ENCODE measurements at places on chromosomes 2 and 18.

GRCh38 chr18:58032233-58032632 lies 11.8 kb upstream of the NEDD4L start:
- no peak for DNase-seq

GRCh38 chr2:74333896-74334586 lies 9.2 kb downstream of the SLC4A5 start:
- no peak for DNase-seq

DNA sequence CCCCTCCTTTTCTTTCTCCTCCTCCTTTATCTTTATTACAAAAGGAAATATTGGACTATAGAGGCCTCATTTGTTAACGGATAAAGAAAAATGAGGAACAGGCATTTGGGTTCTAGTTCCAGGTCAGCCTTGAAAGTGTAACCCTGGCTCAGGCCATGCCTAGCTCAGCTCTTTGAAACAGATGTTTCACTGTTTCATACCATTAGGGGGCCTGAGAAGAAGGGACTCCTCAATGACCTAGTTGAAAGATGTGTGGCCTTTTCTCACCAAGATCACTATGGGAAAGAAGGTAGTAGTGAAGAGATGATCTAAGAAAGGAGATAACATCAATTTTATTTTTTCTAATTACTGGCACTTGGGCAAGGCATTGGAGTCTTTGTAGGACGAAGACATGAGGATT lies 952.7 kb downstream of the SLC4A3 start:
- no peak for DNase-seq

DNA sequence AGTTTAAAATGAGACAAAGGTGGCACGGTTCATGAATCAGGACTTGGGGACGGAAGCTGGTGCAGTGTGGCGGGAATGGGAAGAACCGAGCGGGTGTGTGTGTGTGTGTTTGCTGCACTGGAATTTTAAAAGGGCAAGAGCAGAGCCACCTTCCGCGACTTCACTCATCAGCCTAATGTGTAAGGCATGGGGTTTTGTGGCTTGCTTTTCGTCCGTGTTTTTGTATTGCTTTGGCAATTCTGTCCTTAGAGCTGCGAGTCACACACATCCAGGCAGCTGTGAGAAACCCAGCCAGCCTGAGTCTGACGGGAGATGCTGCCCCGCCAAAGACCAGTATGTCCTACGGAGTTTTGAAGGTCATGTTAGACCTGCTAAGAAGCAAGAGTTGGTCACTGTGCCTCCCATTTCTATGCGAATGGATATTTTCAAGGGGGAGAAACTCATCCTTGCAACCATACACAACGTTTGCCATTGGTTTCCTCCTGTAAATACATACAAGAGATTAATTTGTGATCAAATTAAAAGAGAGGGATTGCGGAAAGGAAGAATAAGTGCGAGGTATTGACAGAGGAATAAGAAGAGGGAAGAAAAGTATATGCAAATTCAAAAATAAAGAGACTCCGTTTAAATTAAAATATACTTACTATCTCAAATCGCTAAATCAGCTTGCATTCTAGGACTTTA lies 665 bp upstream of the CACNB4 start:
- no peak for DNase-seq

- DNase-seq: no peak
Measured at GRCh38 chr2:202116691-202117090, 43.6 kb downstream of the KIAA2012 start.

DNA sequence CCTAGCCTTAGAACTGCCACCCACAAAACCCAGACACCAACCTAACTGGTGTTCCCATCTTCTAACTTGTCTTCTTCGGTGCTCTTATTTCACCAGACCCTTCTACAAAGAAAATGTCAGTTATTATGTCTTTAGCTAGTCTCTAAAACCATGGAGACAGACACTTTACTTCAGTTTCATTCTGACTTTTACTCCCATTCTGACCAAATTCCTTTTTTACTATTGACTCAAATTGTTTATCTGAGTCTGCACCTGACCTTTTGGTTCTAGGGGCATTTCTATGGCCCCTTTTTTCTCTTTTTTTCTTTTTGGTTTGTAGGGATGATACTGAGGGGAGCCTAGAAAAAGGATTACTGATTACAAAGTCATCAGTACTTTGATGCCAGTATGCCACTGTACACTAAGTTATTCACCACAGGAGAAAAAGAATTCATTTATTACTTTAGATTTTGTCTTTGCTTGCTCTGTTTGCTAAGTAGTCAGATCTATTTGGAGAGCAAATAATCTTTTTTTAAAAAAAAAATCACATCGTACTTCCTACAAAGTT lies 6.8 kb upstream of the SLC1A4 start:
- no peak for DNase-seq

GRCh38 chr2:196433116-196433515 lies 206.4 kb upstream of the CCDC150 start:
- DNase-seq: no peak

DNA sequence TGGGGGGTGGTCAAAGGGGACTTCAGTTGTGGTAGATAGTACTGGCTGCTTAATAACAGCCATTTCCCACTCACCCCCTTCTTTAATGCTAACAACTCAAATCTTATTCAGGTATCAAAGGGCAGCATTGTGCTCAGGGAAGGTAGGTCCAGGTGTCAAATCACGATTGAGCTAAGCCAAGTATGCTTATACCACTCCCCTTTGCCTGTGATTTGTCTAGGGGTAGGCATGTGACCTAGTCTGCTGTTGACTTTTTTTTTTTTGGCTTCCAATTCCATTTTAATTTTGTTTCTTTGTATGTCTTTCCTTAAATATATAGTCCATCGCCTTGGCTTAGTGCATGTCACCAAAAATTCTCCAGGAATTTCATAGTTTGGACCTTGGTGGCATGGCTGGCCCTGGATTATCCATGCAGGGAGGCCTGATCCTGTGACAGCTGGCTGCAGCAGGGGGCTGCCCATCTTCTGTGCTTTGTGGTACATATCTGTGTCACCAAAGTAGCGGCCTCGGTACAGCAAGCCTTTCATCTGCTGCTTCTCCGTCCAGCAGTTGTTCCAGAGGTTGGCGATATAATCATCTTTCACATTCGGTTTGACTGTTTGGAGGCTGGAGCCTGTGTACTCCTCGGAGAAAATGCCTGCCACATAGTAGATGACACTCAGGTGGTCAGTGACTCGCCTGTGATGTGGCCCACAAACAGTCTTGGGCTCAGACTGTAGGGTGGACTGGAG lies 68.1 kb upstream of the SPRED2 start:
- no peak for DNase-seq

GRCh38 chr2:231781798-231782726 lies 980 bp upstream of the PDE6D start:
- no peak for DNase-seq

DNA sequence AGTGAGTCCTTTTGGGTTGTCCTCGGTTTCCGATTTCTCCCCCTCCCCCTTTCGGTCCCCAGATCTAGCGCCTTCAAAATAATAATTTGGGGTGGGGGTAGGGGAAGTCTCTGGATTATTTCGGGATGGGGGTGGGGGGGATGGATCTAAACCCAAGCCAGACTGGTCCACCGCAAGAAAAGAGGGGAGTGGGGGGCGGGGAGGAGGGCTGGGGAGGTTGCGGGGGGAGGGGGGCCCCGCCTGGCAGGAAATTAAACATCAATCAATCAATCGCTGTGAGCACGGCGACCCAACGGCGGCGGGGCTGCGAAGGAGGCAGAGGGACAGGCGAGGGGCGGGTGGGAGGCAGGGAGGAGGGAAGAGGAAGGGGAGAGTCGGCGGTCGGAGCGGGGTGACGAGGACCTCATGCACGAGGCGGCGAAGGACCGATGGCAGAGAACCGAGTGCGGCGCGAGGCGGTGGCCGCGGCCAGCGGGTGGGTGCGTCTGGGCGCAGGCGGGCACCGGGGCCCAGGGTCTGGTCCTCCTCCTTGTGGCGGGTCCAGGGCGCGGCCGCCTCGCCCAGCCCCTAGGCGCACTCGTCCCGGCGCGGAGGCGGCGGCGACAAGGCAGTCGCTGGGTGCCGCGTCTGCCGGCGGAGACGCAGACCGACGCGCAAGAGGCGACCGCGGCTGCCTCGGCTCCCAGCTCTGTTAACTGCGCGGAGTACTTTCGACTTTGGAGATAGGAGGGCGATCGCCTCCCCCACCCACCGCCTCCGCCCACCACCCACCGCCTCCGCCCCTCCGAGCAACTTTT lies 468 bp upstream of the SATB2 start:
- DNase-seq: no peak

- no peak for DNase-seq
Measured at GRCh38 chr2:16160281-16161084, 220.1 kb downstream of the MYCN start.

DNA sequence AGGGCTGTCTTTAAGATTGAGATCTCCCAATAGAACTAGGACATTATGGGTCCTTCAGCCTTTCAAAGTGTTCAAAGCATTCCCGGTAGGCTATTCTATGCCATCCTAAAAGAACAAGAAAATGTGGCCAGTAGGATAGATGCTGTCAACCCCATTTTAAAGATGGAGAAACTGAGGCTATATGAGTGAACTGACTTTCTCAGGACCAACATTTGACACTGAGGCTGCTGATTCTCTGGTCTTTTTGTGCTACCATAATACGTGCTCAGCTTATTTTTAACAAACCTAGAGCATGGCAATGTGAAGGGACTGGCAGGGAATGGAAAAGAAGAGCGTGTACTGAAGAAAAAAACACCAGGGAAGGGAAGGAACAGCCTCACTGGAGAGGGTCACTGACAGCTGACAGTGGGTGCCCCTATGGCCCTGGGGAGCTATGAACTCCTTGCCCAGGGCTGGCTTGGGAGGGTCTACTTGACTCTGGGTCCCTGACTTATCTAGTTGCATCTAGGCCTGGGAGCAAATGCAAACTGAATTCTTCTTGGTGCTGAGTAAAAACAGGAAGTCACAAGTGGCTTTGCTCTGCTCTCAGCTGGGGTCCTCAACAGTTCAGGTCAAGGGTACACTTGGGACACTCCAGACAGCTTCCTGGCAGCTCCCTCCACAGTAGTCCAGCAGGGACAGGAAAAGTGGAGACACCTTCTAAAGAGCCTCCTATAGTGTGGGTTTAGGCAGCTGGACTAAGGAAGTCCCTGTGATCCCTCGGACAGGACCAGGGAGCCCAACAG lies 2.3 kb downstream of the CYRIA start:
- peak; percentile 41 for DNase-seq

DNA sequence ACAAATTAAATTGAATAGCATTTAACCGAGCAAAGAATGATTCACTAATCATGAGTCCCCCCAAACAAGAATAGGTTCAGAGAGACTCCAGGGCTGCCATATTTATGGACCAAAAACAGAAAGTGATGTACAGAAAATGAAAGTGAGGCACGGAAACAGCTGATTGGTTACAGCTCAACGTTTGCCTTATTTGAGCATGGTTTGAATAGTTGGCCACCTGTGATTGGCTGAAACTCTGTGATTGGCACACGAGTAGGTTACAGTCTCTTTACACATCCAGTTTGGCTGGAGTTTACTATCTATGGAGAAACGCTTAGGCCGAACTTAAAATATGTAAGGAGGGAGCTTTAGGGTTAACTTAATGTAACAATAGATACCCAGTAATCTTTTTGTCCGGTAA lies 27.0 kb upstream of the DPYSL5 start:
- DNase-seq: no peak

- no peak for DNase-seq
Measured at GRCh38 chr18:1014509-1014908, 109.8 kb downstream of the ADCYAP1 start.

GRCh38 chr2:73414696-73415095 lies 29.1 kb downstream of the ALMS1 start:
- no peak for DNase-seq

- no peak for DNase-seq
Measured at GRCh38 chr2:240588669-240589068, 2.1 kb downstream of the CAPN10 start.

GRCh38 chr18:421247-422155 lies 79.0 kb downstream of the COLEC12 start:
- DNase-seq: no peak

DNA sequence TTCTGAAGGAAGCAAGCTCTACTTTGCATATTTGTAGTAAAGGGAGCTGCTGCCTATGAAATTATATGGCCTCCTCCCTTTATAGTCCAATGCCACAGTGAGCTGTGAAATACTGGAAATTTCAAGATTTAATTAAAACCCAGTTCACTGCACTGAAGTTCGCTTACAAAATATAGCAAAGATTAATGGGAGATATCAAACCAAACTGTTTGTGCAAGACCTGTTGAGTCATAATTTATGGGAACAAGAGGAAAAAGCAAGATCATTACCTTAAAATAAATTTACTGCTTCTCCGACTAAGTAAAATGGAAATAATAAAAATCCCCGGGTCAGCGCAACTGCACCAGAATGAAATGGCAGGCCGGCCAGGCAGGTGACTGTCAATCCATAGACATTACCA lies 215.5 kb upstream of the RAB6C start:
- DNase-seq: no peak

GRCh38 chr2:222959358-222959757 lies 92.6 kb upstream of the KCNE4 start:
- DNase-seq: no peak

GRCh38 chr18:43846299-43846698 lies 569.0 kb upstream of the SYT4 start:
- no peak for DNase-seq

DNA sequence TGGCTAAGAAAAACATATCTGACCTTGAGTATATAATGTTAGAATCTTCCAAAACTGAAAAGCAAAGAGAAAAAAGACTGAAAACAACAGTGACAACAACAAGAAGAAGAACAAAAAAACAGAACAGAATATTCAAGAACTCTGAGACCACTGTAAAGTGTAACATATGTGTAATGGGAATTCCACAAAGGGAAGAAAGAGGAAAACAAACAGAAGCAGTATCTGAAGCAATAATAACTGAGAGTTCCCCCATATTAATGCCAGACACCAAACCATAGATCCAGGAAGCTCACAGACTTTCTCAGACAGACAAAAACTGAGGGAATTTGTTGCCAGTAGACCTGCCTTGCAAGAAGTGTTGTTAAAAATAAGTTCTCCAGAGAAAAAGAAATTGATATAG lies 58.9 kb downstream of the TXNL1 start:
- no peak for DNase-seq

DNA sequence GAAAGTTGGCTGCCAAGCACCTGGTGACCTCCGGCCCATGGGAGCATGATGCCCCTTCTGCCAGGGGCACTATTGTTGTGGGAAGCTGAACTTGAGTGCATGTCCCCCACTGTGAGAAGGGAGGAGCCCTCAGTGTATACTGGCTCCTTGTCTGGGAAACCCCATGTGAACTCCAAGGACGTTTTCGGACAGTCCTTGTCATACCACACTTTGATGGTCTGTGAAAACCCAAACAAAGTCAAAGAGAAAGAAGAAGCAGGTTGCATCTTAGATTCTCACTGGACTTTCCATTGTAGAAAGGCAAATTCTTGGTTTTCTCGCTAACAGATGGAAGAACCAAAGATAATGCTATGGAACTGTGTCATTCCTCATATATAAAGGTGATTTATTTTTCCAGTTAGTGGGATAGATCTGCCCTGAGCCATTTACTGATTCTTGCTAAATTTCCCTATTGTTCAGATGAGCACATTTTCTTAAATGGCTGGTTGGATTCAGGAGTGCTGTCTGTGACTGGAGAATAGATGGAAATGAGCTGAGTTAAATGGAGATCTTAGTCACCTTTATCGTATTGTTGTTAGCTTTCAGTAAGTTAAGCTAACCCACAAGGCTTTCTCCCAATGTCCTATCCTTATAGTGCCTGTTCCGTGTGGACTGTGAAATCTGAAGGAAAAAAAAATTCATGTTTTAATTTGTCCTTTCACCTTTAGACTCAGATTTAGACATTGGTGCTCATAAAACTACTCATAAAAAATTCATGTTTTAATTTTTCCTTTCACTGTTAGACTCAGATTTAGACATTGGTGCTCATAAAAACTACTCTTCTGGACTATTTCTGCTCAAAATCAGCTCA lies 166.6 kb downstream of the ACTR3 start:
- DNase-seq: no peak

All from coronary artery (tissue), 2 donors.